Activated CD4-positive, alpha-beta T cell treated with anti-CD3 and anti-CD28 coated beads, Interleukin-2, amount 50 U/mL, for 16 hours (primary cell): ENCODE measurements at places on chromosomes 13 and 19.

DNA sequence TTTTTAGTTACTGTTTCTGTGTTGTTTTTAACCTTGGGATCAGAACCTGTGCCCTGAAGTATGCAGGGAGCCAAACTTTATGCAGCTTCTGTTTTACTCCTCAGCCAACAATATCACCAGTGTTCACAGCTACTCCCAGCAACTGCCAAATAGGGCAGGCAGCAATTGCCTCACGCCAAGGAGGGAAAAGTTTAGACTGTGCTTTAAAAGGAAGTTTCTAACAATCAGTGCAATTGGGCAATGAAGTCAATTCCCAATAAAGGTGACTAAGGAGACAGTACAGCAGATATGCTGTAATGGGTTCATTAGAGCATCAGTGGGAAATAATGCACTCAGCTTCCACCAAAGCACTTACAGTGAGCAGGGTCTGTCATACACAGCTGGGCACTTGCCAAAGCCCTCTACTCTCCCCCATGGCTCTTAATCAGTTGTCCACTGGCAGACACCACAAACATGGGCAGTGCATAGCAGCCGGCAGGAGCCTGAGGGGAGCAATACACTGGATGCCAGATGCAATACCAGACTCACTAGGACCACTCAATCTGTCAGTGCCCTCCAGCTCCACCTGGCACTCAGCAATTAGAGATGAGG lies 19.3 kb downstream of the ENOX1 start:
- no peak for DNase-seq

- DNase-seq: peak; percentile 62
These were observed 89.4 kb upstream of the RAP2A start for GRCh38 chr13:97344265-97345175.

DNA sequence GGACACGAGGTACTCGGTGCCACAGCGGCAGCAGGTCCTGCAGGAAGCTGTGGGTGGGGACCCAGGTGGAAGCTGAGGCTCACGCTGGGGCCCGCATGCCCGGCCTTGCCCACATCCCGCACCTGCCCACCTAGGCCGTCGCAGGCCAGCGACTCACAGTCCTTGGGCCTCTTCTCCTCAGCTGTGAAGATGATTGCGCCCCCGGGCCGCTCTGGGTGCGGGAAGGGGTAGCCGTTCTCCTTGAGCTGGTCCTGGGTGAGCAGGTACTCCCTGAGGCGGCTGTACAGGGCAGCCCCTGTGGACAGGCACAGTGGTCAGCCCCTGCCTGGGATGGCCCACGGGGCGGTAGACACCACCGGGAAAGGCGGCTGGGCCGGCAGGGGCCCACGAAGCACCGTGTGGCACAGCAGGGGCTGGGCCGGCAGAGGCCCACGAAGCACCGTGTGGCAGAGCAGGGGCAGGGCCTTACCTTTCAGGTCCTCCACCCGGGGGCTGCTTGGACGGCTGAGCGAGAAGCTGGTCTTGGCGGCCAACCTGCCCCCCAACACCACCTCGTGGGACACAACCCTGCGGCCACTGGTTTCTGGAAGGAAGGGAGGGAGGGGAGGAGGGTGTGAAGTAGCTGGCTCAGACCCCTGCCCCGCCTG lies 6.6 kb upstream of the ATP8B3 start:
- DNase-seq: no peak

GRCh38 chr19:38079926-38080380 lies 144.1 kb downstream of the DPF1 start:
- peak; percentile 37 for DNase-seq

DNA sequence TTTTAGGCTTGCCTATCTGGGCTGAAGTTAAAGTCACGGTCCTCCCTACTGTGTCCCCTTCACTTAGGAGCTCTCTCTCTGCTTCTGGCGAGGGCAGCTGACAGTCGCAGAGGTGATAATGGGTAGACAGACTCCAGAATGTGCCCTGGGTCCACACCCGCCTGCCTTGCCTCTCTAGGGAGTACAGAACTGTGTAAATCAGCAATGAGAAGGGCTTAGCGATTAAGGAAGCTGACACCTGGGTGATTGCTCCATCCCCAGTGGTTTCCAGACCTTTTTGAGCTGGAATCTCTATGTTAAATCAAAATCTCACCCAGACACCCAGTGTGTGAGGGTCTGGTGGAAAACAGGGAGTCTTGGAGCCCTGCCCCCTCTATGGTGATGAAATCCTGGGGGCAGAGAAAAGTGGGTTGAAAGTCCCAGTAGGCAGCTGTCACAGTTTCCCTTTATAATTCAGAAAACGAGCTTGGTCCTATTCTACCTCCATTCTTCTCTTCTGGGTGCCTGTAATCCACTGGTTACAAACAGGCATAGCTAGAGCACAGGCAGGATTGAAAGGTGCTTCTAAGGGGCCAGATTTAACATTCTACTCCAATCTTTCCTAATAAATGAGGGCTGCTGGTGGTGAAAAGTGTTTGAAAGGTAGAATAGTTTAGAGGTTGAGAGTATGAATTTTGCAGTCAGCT lies 46.9 kb downstream of the OLFM4 start:
- no peak for DNase-seq

GRCh38 chr19:23802290-23802689 lies 43.6 kb upstream of the ZNF681 start:
- DNase-seq: no peak

DNA sequence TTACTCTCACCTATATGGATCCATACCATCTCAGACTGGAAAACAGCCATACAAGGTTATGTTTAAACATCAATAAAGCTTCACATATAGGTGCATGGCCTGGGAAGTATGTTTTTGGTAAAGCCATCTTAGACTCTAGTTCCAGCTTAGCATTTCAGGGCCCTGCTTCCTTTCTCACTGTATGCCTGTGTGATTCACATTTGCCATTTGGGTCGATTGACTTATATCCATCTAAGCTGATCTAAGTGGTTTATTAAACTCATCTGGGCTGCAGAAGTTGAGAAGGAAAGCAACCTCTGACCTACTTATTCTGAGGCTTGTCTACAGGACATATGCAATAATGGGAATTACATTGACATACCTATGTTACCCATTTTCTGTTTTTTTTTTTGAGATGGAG lies 33.5 kb downstream of the ZNF506 start:
- no peak for DNase-seq

- peak; percentile 93 for DNase-seq
These were observed at the start of the genes LIG1 and ZSWIM9 for GRCh38 chr19:48169939-48170803. Gene LIG1 (minus strand): TSS chr19:48170344. CDS start chr19:48165566, 4,778 bp downstream. Gene ZSWIM9 (plus strand): TSS chr19:48170680. CDS start chr19:48171803, 1,123 bp downstream.

DNA sequence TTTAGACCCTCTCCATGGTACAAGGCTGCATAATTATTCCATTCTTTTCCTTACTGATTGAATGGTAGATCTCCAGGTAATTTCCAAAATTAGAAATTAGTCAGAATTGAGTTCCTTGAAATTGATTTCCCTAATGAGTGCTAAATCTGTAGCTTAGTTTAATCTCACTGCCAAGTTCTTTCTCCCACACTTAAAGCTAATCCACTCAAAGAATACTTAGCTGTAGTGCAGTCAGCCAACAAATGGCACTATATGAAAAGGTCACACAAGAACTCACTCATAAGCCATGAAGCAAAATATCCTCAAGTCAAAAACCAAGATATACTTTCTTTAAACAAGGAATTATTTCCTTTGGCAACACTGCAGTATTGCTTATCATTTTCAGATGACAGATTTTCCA lies 62.0 kb downstream of the XPO4 start:
- DNase-seq: no peak

GRCh38 chr19:31906111-31906871 lies 439.1 kb upstream of the ZNF507 start:
- no peak for DNase-seq

DNA sequence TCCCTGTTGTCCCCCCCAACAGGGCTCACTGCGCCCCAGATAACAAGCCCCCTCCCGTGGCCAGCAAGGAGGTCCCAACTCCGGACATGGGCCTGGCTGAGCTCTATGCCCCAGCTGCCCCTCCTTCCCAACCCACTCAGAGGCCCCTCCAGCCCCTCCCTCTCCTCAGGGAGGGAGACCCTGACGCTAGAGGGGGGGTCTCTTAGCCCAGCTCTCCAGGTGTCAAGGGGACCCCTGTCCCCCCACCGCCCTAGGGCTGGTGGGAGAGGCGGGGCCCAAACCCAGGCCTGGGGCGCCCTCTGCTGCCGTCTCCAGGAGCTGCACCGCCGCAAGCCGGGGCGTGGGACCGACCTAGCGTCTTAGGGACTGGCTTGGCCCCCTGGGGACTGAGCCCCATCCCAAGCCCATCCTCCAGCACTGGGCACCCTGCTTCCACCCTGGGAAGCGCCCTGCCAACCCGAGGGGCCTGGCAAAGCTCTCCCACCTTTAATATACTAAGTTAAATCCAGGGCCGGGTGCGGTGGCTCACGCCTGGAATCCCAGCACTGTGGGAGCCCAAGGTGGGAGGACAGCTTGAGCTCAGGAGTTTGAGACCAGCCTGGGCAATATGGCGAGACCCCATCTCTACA lies 1.4 kb downstream of the GRIN3B start:
- peak; percentile 68 for DNase-seq
